ENCODE measurements at places on chromosomes 13 and 19.

- no peak for DNase-seq
Measured at GRCh38 chr13:74732736-74733385, 598.7 kb upstream of the KLF12 start.

DNA sequence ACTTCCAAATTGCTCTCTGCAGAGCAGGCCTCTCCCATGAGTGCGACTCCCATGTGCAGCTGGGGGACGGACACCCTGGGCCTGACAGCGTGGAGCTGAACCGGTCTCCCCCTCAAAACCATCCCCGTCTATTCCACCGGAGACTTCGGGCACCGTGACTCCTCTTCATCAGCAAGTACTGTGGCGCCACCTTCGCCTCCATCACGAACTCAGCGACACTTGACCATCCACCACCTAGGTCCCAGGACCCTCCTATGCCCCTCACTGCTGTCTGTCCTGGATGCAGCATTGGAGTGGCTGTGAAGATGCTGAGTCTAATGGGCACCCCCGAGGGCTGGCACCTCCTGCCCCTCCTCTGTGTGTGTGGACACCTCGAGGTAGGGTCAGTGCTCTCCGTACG lies 20.6 kb downstream of the CILP2 start:
- no peak for DNase-seq

- no peak for DNase-seq
Measured at GRCh38 chr13:99357131-99357596, 50.0 kb upstream of the GPR183 start.

GRCh38 chr13:49315756-49316482 lies 68.2 kb downstream of the CDADC1 start:
- DNase-seq: no peak

- DNase-seq: no peak
Measured at GRCh38 chr13:24187185-24187584, 26.7 kb downstream of the SPATA13 start.
